LHCN-M2 (cell line): ENCODE measurements at places on chromosomes 3 and 15. TPM values are rescaled to one million over a fixed set of nuclear protein-coding genes. Genes with fewer than 3 reads are reported as not detected.
A peak's percentile ranks its signal among the peaks of the same experiment; 100 is the strongest.

Gene POPDC2
- total RNA-seq = 1.1 TPM in 1 of 2 replicates, not detected in the other

DNA sequence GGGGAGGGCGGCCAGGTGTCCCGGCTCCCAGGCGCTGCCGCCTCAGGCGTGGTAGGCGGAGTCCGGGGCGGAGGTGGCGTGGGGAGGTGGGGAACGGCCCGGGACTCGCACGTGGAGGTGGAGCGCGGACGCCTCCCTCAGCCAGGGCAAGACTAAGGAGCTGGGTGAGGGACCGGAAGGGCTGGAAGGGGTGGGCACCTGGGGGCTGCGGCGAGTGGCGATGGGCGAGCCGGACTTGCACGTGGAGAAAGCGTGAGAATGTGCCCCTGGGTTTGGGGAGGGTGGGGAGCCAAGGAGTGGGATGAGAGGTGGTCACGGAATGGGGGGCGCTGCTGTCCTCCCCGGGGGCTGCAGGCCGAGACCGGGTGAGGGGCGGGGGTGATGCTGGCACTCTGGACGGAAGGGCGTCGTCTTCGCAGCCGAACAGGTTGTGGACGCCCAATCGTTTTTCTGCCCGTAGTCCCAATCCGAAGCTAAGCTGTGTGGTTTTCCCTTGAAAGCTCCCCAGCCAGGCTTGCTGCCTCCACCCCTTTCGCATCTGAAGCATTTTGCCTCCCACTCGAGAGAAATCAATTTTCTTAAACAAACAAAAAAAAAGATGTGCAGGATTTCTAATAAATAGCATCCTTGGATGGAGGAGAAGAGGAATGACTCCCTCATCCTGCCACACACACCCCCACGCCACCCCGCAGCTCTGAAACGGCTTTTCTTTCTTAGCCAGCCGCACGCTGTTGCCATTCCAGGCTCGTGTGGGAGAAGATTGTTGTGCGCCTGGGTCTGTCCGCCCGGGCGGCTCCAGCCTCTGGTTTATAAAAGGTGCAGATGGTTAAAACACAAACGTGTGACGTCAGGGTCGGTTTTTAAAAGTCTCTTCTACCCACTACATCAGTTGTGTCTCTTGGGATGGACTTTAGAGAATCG lies 62.5 kb upstream of the ANKRD28 start:
- DNase-seq = peak; percentile 30

DNA sequence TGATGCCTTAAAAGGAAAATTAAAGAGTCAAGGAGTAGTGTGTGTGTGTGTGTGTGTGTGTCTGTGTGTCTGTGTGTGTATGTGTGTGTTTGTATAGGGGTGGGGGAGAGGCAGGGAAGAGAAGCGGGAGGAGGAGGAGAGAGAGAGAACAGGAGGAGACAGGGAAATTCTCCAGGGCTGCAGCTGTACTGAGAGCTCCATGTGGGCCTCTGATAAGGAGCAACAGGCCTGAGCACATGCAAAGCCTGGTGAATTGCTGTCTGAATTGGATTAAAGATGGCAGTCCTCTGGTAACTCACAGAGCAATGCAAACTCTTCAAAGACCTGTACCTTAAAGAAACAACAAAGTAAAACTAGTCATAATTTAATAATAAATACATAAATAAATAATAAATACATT lies 70.6 kb downstream of the SEMA6D start:
- DNase-seq = no peak

GRCh38 chr15:70291305-70292075 lies 193.8 kb upstream of the TLE3 start:
- DNase-seq = no peak

GRCh38 chr3:119402791-119403190 lies 60.6 kb downstream of the TMEM39A start:
- no peak for DNase-seq

GRCh38 chr3:60076331-60076730 lies 1026.5 kb upstream of the CFAP20DC start:
- DNase-seq = no peak

GRCh38 chr3:23810343-23811184 lies 4.8 kb downstream of the UBE2E1 start:
- DNase-seq = peak; percentile 27

DNA sequence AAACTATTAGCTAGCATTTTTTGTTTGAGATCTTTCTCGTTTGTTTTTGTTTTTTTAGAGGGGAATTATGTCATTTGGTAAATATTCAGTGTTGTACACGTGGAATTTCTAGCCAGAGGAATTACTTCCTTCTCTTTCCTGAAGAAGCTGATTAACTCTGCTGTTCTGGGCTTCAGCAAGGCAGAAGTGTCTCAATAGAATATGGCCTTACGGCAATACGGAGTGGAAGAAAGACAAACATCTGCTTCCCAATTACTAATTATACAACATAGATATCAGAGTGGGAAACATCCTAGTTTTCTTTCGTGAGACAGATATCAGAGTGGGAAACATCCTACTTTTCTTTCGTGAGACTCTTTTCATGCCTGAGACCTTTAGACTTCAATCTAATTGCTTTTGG lies 11.9 kb downstream of the P3H2 start:
- DNase-seq = no peak

- DNase-seq = peak; percentile 70
These were observed 27.0 kb downstream of the ALDH1A2 start for GRCh38 chr15:58038426-58039078.

GRCh38 chr3:145817870-145818483 lies 343.0 kb downstream of the PLOD2 start:
- no peak for DNase-seq

DNA sequence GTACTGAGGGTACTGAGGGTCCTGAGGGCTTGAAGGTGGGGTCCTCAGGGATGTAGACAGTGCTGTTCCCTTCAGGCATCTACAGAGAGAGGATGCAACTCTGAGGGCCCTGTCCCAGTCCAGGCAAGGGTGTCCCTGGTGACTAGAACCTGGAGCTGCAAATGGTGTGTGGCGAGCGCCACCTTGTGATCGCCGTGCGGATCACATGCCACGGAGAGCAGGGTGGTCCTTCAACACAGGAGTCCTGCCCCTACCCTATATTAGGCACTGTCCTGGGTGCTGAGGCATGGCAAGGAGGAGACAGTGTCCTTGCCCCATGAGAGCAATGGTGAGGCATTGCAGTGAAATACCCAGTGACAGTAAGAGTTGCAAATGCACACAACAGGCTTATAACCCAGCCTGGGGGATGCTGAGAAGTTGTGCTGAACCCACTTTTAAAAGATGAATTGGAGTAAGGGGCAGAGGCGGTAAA lies 23.6 kb downstream of the RHCG start:
- DNase-seq = peak; percentile 45

GRCh38 chr3:108182339-108182738 lies 39.9 kb downstream of the IFT57 start:
- DNase-seq = no peak
